ENCODE measurements at places on chromosomes 11 and 22.

DNA sequence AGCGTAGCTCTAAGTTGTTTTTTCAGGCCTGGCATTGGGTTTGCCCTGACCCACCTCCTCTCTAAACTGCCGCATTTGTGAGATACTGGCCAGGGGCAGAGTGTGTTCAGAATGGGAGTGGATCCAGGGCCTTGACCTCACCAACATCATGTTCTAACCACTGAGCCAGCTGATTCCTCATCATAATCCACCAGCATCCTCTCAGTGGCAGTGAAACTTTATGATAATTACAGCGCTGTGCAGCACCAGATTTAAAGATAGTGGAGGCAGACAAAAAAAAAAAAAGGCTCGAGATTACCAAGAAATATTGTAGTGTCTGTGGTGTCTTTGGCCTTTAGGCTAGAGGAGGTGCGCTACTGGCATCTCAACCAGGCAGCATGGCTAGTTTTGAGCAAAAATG lies 53.0 kb downstream of the KREMEN1 start:
- no peak for DNase-seq

DNA sequence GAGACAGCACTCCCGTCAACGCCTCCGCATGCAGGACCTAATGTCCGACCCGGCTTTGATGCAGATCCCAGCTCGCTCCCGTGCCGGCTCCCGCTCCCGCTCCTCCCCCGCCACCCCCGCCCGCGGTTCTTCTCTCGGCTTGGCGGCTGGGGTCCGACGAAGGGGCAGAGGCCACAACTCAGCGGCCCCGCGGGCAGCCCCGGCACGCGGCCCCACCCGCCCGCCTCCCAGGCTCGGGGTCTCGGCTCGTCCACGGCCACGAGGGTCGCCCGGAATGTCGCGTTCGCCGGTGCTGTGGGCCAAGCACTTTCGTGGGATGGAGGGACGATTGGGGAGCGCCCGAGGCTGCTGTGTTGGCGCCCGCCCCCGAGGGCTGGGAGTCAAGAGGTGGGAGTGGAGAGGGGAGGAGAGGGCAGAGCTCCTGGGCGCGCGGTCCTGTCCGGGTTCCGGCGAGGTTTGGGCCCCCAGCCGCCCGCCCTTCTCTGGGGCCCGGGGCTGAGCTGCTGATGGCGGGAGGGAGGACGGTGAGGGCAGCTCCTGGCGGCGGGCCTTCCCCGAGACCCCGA lies 5.3 kb upstream of the TBX1 start:
- no peak for DNase-seq

GRCh38 chr11:104934594-104934993 lies 33.8 kb downstream of the CASP4 start:
- DNase-seq = no peak

- DNase-seq = no peak
Observed at GRCh38 chr11:120515186-120515723, 3.7 kb downstream of the GRIK4 start.

- peak; percentile 32 for DNase-seq
Observed at GRCh38 chr22:23856721-23857605, 712 bp upstream of the SLC2A11 start.

DNA sequence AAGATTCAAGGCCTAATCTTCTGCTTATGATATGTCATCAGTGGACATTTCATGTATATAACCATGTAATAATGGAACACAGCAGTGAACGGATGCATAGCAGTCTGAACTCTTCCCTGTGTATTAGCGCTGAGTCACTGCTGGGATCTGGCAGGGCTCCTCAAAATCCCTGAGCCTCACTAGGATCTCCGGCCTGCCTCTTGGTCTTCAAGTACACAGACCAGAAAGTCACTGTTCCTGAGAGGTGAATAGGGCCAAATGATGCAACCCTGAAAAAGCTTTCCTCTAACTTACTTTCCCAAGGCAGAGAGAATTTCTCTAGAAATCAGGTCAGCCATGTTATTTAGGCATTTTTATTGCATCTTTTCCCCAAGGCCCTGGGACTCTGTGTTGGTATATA lies 35.0 kb downstream of the POU2AF1 start:
- DNase-seq = peak; percentile 79

- DNase-seq = no peak
Observed at GRCh38 chr11:73999581-74000306, 9.1 kb downstream of the UCP3 start.

DNA sequence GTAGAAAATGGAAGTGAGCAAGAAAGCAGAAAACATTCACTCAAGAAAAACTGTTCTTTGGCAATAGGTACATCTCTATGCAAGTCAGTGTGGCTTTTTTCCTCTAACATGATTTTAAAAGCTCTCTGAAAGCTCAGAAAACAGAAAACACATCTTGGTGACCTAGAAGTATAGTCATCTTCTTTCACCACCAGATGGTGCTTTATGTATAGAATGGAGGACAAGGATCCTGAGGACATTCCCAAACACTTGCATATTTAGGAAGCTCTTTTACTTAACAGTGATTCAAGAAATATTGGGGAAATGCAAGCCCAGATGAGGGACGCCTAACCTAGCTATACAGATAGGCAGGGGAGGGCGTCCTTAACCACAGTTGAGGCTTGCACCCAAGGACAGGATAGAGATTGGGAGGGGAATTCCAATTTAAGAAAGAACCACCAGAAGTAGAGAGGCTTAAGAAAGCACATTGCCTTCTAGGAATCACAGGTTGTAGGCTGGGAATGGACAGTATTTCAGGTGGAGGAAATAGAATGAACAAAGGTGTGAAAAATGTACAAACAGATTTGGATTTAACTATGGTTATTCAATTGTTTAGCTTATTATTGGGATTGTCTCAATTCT lies 13.8 kb upstream of the CCDC81 start:
- DNase-seq = peak; percentile 53

DNA sequence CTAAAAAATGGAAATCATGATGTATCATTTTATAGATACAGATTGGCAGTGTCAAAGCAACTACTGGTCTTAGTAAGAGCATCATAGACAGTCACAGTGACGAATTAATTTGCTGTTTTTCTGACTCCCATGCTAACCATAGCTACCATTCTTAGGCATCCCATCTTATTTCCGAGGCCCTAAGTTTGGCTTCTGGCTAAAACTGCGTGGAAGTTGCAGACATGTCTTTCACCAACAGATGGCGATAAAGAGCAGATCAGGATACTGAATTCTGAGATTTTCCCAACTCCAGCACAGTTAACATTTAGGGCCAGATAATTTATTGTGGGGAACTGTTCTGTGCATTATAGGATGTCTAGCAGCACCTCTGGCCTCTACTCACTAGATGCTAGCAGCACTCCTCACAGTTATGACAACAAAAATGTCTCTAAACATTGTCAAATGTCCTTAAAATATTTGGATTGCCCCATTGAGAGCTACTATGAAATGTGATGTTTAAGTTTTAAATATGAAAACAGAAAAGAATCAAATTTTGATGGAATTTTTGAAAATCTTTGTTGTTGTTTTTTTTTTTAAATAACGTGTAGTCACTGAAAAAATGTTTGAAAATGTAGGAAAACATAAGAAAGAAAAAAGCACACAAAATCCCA lies 16.3 kb downstream of the OR2AG2 start:
- peak; percentile 20 for DNase-seq

GRCh38 chr11:95371153-95371552 lies 140.2 kb upstream of the SESN3 start:
- DNase-seq = no peak

DNA sequence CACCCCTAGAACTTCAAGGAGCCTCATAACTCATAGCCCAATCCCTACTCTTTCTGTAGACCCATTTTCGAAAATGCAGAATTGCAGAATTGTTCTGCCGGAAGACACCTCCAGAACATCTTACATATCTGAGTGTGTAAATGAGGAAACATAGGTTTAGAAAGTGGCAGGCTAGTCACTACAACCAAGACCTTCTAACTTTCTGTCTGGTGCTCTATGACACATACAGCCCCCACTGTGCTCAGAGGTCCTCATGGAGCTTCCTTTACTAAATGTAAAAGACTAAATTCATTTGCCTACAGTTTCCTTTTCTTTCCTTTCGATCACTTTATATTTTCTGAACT lies 132.1 kb upstream of the DDI1 start:
- no peak for DNase-seq

DNA sequence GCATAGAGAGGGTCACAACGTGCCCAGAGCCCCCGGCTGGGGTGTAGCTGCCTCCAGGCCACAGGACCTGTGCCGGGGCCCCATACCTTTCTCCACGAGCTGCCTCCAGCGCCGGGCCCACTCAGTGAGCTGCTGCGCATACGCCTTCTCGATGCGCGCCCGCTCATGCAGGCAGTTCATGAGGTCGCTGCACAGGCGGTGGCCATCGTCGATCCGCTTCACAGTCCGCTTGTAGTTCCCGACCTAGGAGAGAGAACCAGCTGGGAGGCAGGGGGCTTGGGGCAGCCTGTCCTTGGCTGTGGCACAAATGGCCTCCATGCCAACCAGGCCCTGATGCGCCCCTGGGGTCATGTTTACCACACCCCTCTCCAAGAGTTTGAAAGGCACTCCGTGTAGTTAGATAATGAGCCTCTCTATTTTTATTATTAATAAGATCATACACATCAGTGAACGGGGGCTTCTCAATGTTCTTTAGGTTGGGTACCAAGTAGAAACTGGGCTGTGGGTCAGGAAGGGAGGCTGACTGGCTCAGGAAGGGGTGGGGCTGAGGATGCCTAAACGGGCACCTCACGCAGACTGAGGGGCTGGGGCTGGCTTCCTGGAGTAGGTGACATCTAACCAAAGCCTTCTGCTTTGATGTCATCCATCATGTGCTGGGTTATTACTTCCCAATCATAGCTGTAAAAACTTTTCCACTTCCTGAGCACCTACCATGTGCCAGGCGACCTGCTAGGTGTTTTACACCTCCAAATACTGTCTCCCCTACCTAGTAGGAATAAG lies 36.5 kb upstream of the ARFGAP3 start:
- DNase-seq = no peak

DNA sequence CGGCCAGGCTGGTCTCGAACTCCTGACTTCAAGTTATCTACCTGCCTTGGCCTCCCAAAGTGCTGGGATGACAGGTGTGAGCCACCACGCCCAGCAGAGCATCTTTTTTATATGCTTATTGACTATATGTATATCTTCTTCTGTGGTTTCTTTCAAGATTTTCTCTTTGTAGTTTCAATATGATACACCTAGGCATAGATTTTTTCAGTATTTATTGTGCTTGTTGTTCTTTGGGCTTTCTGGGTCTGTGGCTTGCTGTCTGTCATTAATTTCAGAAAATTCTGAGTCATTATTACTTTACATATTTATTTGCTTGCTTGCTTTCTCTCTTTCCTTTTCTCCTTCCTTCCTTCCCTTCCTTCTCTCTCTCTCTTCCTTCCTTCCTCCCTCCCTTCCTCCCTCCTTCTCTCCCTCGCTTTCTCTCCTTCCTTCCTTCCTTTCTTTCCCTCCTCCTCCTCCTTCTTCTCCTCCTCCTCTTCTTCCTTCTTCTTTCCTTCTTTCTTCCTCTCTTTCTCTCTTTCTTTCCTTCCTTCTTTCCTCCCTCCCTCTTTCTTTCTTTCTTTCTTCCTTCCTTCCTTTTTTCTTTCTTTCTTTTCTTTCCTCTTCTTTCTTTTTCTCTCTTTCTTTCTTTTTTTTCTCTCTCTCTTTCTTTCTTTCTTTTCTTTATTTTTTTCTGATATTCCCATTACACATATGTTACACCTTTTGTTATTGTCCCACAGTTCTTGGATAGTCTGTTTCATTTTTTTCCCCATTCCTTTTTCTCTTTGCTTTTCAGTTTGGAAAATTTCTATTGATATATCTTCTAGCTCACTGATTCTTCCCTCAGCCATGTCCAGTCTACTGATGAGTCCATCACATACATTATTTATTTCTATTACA lies 10.9 kb upstream of the DCHS1 start:
- no peak for DNase-seq

- peak; percentile 76 for DNase-seq
Observed at GRCh38 chr11:75762885-75763284, 5.7 kb upstream of the DGAT2 start.

GRCh38 chr11:33362051-33362910 lies 105.1 kb downstream of the HIPK3 start:
- peak; percentile 58 for DNase-seq

- DNase-seq = no peak
Observed at GRCh38 chr22:49582181-49582580, 245.5 kb downstream of the BRD1 start.

DNA sequence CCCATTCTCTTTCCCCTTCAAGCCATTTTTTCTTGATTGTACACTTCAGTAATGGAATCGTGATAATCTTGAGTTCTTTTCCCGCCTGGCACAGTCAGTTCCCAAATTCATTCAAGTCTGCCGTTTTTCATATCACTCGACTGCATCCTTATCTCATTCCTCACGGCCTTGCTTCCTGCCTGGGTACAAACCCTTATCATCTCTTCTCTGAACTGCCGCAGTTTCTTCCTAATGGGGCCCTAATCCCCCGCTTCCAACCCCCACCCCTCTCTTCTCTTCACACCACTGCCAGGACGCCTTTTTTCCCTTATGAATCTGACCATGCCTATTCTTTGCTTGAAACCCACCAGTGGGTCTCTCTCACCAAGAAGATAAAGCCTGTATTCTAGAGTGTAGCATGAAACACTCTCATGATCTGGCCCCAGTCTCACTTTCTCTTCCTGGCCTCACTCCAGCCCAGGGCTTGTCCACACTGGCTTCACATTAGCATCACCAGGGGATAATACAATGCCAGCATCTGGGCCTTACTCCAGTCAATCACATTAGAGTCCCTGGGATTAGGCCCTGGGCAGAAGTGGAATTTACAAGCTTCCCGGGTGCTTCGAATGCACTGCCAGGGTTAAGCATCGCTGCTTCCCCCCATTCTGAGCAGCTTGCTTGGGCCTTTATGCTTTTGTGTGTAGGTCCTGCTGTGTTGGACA lies 102.1 kb downstream of the FBXO7 start:
- DNase-seq = no peak

GRCh38 chr11:72773291-72773690 lies 20.6 kb downstream of the STARD10 start:
- peak; percentile 87 for DNase-seq

DNA sequence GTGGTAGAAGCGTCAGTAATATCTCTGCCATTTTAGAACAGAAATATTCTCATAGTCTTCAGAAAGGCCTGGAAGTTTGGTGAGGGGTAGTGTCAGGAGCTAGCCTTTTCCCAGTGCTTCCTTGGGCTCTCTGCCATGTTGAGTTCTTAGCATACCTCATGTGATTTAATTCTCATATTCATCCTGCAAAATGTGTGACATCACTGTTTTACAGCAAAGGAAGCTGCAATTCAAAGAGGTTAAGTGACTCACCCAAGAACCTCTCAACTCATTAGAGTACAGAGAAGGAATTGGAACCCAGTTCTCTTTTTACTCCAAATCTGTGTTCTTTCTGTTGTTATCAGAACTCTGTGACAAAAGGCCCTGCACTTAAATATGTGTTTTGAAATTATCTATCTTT lies 72.1 kb downstream of the RNF169 start:
- DNase-seq = peak; percentile 91

- no peak for DNase-seq
Observed at GRCh38 chr11:86722748-86723147, 50.3 kb upstream of the ME3 start.

- DNase-seq = no peak
Observed at GRCh38 chr22:32407936-32408335, 4.1 kb downstream of the RTCB start.

Data from fibroblast of skin of right quadriceps (primary cell).